NCI-H1092 treated with DMSO at 0.1 percent for 48 hours (cell line): ENCODE measurements at places on chromosomes 12 and 14.

GRCh38 chr12:2453761-2454090, 341.0 kb upstream of the FKBP4 start:
- no peak for DNase-seq

DNA sequence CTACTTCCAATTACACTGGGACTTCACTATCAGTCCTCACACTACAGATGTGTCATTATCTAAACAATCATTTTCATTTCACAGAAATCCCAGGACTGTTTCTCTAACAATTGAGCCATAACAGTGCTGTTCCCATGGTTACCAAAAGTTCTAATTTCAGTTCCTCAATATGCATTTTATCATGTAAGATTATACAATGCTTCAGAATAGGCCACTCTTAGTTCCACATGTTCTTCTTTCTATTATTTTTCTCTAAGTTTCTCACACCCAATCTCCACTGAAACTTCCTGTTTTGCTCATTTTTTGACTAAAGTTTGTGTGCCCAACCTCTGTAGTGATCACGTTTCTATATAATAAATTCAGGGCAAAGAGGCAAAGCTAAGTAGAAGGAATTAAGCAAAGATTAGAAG, 185.8 kb downstream of the DUSP6 start:
- no peak for DNase-seq

GRCh38 chr14:92005019-92005418, 34.8 kb downstream of the TRIP11 start:
- no peak for DNase-seq

DNA sequence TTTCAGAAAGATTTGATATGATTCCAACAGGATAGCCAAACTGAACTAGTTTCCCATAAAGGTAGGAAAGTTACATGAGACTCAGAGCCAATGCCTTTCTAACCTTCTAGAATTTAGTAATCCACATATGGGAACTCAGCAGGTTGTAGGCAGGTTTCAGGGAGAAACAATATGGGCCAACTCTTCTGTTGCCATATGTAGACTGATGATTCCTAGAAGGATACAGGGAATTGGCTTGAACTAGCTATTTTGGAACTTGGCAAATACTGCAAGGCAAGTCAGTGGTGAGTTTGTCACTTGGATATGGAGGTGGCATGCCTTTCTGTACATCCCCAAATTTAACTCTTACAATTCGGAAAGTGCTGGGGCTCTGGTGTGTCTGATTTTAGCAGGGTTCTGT, 15.5 kb downstream of the SUDS3 start:
- no peak for DNase-seq

GRCh38 chr12:38384816-38385378, 68.3 kb downstream of the ALG10B start:
- no peak for DNase-seq

DNA sequence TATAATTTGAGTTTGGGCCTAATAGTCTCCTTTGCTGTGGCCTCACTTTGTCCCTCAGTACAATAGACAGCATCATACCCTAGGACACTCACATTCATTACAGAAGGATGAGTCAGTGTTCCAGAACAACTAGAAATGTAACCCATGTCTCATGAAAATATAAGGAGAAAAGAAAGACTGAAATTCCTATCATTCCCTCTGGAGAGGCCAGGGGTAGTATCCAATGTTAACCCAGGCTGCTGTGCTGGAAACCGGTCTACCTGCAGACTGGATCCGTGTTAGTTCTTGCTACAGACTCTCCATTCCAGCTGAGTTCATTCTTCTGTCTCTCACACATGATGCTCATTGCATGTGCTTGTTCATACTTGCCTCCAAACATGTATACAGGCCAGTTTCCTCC, 75.8 kb upstream of the HOXC13 start:
- DNase-seq: no peak

- no peak for DNase-seq
Observed at GRCh38 chr12:33438025-33438772, 1.4 kb downstream of the SYT10 start.

GRCh38 chr12:123963821-123964220, 8.8 kb downstream of the CCDC92 start:
- DNase-seq: no peak

DNA sequence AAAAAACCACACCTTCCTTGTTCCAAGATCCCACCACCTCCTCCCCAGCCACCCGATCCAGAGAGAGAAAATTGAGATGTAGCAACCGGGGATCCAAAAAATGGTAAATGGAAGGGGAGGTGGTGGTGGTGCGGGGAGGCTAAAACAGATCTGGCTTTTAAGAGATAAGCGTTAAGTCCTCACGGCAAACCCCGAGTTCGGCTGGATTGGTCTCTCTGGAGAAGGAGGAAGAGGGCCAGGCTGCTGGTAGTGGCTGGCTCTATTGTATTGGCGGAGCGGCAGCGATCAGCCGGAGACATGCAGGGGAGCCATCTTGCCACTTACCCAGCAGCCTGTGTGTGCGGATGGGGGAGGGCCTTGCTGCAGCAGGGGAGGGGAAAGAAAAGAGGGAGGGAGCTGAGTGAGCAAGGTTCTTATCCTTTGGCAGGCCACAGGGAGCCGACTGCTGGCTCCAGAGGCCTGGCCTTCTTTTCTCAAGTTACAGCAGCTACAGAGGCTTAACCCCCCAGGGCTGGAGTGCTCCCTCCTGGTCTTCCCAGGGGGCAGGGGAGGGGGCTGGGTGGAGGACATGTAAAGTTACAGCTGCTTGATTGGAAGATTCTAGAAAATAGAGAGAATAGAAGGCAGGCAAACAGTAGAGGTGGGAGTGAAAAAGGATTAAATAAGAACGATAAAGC, 14.1 kb upstream of the CDH24 start:
- no peak for DNase-seq

GRCh38 chr12:68481181-68481941, 129.3 kb upstream of the RAP1B start:
- no peak for DNase-seq

GRCh38 chr12:79283364-79283763, 407.4 kb downstream of the PAWR start:
- DNase-seq: no peak

- DNase-seq: no peak
Observed at GRCh38 chr14:72126561-72126960, 194.3 kb downstream of the RGS6 start.

DNA sequence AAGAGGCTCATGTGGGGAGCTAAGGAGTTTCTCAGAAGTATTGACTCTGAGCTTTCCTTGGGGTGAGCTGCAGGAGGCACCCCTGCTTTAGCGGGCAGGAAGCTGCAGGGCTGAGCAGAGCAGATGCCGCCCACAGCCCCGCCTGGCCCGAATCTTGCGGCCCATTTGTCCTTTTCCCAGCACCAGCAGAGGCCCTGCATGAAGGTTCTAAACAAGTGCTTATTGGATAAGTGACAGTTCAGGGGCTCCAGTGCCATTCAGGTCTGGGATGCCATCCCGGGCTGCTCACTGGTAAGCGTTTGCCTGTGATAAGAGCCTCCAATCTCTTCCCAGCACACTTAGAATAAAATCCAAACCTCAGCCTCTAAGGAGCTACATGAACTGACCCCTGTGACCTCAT, 11.4 kb downstream of the RILPL1 start:
- DNase-seq: no peak

- DNase-seq: no peak
Observed at GRCh38 chr14:102362084-102362483, 606 bp downstream of the CINP start.

DNA sequence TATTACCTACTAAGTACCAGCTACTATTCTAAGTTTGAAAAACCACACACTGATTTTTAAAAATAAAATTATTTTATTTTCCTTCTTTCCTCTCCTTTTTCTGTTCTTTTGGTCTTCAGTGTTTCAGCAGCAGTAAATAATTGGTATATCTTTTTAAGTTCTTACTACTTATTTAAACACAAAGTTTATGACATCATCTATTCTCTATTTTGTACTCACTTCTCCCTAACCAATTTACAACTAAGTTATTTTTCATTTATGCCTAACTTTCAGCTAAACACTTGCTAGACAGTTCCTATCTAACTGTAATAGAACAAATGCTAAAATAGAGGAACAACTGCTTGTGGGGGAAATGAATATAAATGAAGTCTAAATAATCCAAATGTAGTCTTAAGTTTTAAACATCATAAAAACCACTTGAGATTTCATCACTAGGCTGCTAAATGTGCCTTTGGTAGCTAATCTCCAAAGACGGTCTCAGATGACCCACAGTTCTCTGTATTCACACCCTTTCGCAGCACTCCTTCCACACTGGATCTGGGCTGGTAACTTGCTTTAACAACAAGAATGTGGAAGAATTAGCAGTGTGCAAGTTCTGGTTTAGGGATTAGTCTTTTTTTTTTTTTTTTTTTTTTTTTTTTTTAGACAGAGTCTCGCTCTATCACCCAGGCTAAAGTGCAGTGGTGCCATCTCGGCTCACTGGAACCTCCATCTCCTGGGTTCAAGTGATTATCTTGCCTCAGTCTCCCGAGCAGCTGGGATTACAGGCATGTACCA, 41.0 kb downstream of the TFCP2 start:
- no peak for DNase-seq

GRCh38 chr14:25116607-25117006, 66.7 kb upstream of the STXBP6 start:
- DNase-seq: no peak

DNA sequence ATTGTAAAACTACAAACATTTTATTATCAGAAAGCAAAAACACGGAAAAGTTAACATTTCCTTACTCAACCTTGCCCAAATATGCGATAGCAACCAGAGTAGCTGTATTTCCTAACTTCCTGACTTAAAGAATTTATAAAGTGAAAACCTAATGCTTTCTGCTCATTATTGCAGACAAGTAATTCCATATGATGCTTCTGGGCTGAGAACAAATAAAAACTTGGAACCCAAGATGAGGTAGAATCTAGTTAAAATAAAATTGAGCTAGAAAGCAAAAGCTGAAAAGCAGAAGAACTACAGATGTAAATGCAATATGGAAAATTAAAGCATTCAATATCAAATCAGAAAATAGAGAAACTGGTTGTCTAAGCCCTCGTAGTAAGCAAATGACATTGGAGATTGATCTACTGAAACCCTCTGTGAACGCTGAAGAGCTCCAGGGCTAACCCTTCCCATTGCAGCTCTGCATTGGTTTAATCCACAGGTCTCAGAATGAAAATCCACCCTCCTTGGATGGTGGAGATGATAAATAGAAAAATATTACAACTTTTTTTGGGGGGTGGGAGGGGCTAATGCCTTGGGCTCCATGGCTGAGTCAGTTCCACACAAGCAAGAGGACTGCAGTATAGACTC, 40.7 kb downstream of the CORO1C start:
- DNase-seq: peak; percentile 26

GRCh38 chr12:4027412-4027811, 154.2 kb upstream of the PARP11 start:
- DNase-seq: no peak

DNA sequence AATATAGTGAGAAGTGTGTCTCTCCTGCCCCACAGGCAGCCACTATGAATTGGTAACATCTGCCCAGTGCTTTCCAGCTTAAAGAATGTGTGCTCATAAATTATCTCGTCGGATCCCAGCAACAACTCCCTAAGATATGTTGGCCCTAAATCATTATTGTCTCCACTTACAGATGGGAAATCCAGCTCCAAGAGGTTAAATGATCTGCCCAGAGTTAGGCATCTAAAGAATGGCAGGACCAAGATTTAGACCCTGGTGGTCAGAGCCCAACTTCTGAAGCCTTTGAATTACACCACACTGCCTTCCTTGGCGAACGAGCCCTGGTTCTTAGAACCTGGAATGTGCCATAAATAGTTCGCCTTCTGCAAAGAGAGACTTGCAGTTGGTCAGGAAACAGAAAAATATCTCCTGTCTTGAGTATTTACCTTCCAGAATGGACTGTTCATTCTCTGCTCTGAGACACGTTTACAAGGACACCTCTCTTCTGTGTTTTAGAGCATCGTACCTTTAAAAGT, 20.1 kb upstream of the PLEK2 start:
- DNase-seq: no peak

DNA sequence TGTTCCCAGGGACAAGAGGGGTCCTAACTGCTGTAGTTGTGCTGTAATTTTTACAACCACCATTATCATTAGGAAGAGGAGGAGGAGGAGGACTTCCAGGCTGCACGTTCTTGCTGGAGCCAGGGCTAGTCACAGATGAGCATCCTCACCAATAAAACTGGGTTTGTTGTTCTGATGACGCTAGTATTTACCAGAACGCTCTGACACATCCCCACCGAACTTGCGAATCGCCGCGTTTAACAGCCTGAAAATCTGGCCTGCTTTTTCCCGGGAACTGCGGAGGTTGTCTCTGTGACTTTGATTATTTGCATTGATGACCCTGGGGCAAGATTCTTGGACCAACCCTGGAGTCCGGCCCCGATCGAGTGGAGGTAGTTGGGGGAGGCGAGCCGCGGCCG, 10.2 kb downstream of the TBX5 start:
- DNase-seq: no peak

DNA sequence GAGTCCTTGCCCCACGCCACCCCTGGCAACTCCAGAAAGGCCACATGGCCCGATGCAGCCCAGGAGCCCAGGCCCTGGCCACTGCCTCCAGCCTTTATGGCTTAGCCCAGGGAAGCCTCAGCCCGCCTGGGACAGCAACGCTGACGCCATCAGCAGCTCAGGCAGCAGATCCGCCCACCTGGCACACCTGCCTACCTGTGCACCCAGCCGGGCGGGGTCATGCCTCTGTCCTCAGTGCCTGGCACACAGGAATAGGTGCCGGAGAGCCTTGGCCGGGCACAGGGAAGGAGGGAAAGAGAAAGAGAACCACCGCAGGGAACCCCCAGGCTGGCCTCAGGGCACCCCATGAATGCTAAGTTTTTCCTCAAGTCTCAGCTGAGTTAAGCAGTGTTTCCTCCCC, 21.1 kb downstream of the BEGAIN start:
- no peak for DNase-seq

- no peak for DNase-seq
Observed at GRCh38 chr14:103628221-103628683, 759 bp upstream of the KLC1 start.

GRCh38 chr12:3251691-3252090, 174.5 kb downstream of the TSPAN9 start:
- no peak for DNase-seq

GRCh38 chr12:121427556-121428050, 27.7 kb downstream of the RNF34 start:
- DNase-seq: no peak

- DNase-seq: no peak
Observed at GRCh38 chr14:42869681-42870080, 1263.0 kb downstream of the LRFN5 start.

GRCh38 chr14:48618057-48618456, 942.7 kb upstream of the MDGA2 start:
- no peak for DNase-seq

- DNase-seq: no peak
Observed at GRCh38 chr14:77296155-77296554, 24.5 kb downstream of the POMT2 start.

DNA sequence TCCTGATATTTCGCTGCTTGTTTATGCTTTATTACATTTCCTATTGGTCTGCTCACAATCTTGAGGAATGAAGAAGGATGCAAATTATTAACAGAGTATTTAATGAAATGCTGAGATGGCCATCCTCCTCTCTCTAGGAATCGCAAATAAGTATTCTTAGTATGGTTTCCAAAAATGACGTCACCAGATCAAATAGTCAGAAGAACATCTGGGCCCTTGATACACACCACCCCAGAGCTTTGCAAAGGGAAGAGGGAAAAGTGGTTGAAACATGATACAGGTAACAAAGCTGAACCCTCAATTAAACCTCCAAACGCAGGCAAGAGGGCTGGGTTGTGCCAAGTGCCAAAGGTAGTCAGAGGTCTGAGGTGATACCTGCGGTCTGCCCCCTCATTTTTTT, 107.3 kb downstream of the BCL11B start:
- DNase-seq: peak; percentile 71

- DNase-seq: no peak
Observed at GRCh38 chr12:116609319-116610114, 50.3 kb downstream of the MAP1LC3B2 start.
